CD4-positive, CD25-positive, alpha-beta regulatory T cell (primary cell): ENCODE measurements at places on chromosomes 4 and X. TPM values are rescaled to one million over a fixed set of nuclear protein-coding genes. Genes with fewer than 3 reads are reported as not detected.

Gene SPANXC
- not detected for polyA plus RNA-seq

Gene PF4V1
- not detected for polyA plus RNA-seq

DNA sequence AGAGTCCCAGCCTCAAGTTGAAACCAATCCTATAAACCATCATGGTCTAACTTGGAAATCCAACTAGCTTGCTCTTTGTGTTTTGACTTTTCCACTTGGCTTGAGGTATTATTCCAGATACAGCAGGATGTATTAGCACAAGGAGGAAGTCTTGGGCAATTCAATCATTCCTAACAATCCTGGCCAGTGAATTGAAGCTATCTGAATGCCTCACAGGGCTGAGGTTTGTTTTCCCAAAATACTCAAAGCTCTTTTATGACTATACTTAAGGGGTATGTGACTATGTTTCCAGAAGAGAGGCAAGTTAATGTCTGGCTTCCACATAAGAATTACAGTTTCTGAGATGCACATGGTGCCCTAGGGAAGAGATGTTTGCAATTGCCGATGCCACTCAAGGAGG is 66.8 kb upstream of the SH3RF1 start:
- no peak for DNase-seq

GRCh38 chrX:106263817-106264216 is 95.7 kb downstream of the PWWP3B start:
- no peak for DNase-seq

DNA sequence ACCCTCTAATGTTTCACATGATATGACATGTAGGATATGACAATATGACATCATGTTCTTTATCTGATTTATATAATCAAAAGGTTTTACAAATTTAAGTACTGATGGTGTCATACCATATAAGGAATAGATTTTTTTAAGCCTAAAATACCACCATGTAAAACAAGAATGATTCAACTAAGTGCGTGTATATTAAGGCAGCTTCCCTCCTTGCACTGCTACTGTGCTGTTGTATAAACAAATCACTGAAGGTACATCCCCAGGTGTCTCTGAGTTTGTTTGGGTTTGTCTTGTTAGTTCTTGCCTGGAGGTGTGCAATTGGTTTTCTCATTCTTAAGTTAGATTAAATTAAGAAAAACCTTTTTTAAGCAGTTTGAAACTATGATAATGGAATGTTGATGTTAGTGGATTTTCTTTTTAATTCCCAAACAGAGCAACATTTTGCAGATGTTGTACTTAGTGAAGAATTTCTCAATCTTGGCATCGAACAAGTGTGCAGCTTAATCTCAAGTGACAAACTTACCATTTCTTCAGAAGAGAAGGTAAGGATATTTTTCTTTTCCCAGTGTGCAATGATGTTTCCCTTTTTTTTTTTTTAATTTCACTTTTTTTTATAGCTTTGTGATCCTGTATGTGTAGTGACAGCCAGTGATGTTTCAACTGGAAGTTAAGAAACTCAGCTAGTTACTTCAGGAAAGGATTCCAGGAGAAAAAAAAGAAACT is 33.4 kb upstream of the MSMO1 start:
- no peak for DNase-seq

DNA sequence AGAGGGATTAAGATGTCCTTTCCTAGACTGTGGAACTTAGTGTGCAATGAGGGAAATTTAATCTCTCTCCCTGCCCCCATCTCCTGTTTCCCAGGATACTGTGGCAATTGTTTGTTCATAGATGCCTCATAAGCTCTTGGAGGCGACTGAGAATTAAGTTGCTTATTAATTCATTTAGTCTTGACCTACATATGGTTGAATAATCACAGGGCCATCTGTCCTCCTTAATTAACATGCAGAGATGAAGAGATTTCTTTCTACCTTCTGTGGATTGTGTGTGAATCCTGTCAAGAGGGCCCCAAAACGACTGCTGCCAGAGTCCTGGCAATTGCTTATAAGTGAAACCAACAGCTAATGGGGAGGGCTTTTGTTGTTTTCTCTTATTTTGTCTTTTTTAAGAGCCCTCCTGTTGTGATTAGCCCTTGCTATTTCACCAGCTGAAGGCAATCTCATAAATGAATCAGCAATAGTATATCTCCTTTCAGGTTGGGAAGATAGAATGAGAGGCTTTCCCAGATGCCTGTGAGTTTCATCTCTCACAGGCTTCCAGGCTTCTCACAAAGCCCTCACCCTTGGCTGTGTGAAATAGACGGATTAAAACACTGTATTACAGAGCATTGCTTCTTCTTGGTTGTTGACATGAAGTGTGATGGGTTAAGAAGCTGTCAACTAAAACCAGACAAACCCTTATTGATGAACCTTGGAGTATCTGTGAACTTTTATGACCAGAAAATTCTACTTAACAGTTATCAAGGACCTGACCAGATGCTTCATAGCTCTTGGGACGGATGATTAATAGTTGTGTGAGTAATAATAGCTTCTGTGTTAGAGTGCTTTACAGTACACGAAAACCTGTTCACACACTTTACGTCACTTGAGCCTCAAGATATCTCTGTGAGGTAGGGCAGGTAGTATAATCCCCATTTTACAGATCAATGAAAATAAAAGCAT is 58.5 kb downstream of the PGRMC2 start:
- DNase-seq, result no peak

GRCh38 chr4:24850674-24851073 is 55.3 kb downstream of the SOD3 start:
- DNase-seq, result no peak

DNA sequence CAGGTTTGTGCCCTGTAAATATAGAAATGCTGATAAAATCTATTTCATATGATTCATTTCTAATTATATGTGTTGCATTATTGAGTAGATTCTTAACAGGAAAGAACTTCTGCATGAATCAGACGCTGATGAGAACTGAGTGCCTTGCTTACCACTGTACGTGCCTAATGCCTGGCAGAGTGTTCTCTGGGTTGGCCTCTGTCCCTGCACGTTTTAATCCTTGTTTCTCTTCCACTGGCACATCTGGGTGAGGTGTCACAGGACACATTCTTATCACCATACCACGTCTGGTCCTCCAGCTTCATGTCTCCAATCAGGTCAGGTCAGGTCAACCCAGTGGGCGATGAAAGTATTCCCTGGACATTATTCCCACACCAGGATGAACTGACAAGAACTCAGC is 53.6 kb downstream of the KLF3 start:
- no peak for DNase-seq

Gene FGF5
- polyA plus RNA-seq, result not detected

- no peak for DNase-seq
Observed at GRCh38 chr4:118776157-118776954, 59.6 kb downstream of the SEC24D start.

DNA sequence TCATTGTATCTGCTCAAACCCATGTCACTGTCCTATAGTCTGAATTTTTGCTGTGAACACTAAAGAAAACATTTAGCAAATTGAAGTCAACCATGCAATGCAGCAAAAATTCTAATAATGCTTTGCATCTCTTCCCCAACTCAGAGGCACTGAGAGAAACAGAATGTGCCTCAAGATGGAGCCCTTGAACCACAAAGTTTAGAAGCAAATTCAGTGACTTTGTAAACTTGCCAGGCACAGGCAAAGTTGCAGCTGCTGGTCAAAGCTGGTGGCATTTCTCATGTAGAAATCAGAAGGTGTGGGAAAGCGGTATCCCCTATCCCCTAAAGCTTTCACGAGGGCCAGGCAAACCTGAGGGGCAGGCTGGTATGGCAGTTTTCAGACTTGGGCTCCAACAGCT is 121.7 kb upstream of the DIPK2B start:
- no peak for DNase-seq

DNA sequence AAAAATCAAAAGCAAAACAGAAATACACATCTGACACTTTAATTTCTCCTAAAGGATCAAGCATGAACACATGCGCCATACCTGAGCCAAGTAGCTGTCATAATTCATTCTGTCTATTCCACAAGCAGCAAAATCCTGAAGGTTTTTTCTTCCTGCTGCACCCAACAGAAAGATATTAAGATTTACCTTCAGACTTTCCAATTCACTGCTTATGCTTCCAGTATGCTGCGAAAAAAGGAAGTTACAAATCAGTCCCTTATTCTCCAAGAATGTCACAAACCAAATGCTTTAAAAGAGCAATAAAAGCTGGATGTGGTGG is 29.2 kb upstream of the FGFBP2 start:
- no peak for DNase-seq

Gene RHOH
- 479 TPM for polyA plus RNA-seq

Gene C1QTNF7
- not detected for polyA plus RNA-seq

Gene ENPP6
- polyA plus RNA-seq, result not detected

DNA sequence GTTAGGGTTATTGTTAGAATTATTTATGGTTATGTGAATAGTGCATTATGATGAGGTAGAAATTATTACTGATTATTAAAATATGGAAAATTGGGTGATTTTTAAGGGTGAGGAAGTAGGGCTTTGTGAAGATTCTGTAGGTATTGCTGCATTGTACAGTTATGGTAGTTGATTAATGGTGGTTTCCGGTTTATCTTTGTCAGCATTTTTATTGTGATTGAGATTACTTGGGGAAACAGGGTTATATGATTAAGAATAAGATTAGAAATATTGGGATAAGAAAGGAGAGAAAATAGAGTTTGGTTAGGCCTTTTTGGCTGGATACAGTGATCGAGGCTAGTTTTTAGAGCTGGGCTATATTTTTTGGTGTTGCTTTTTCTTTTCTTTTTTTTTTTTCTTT is 8.6 kb upstream of the IGBP1 start:
- no peak for DNase-seq

Gene TRPC5OS
- not detected for polyA plus RNA-seq

Gene EXOC1L
- not detected for polyA plus RNA-seq

- DNase-seq, result no peak
Observed at GRCh38 chr4:188986271-188986689, 847.0 kb downstream of the TRIML1 start.

- DNase-seq, result no peak
Observed at GRCh38 chr4:174714393-174715211, 114.4 kb downstream of the GLRA3 start.

GRCh38 chrX:119667111-119667878 is 25.7 kb downstream of the SEPTIN6 start:
- no peak for DNase-seq

- DNase-seq, result no peak
Observed at GRCh38 chr4:65391814-65392213, 278.5 kb downstream of the EPHA5 start.

Gene EDA2R
- not detected for polyA plus RNA-seq

GRCh38 chrX:17662391-17662790 is 74.9 kb upstream of the SCML1 start:
- DNase-seq, result no peak

Gene SAP30
- polyA plus RNA-seq, result 6.0 TPM

Gene ZNF81
- 2.5 TPM for polyA plus RNA-seq

GRCh38 chrX:8815460-8816065 is 14.4 kb upstream of the FAM9A start:
- peak; percentile 49 for DNase-seq

GRCh38 chr4:52566136-52567031 is 92.7 kb downstream of the USP46 start:
- no peak for DNase-seq

- no peak for DNase-seq
Observed at GRCh38 chr4:147550626-147551246, 66.5 kb upstream of the TMEM184C start.

DNA sequence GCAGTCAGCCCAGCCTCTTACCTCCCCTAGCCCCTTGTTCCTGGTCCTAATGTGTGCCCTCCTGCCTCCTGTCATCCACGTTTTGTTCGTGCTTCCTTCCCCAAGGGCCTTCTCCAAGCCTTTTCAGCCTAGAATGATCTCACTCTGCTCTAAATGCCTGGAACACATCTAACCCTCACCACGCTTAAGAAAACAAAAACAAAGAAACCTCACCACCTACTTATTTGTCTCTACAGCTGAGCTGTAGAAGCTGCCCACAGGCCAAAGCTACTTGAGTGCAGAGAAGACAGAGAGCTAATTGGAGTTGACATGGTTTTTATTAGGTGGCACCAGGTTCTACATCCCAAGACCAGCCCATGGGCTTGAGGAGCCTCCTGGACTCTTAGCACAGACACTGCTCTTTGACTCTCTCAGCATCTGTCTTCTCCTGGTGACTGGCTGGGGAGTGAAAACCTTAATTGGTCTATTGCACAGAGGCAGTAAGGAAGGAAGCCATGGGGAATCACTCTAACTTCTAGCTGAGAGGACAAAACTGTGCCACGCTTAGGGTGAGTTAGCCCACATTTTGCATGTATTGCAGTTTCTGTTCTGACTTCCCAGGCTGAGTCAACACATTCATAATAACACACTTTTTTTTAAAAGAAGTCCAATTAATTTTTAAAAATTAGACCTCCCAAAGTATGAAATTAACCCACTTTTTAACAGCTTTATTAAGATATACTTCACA is 52.3 kb upstream of the PDK3 start:
- no peak for DNase-seq

DNA sequence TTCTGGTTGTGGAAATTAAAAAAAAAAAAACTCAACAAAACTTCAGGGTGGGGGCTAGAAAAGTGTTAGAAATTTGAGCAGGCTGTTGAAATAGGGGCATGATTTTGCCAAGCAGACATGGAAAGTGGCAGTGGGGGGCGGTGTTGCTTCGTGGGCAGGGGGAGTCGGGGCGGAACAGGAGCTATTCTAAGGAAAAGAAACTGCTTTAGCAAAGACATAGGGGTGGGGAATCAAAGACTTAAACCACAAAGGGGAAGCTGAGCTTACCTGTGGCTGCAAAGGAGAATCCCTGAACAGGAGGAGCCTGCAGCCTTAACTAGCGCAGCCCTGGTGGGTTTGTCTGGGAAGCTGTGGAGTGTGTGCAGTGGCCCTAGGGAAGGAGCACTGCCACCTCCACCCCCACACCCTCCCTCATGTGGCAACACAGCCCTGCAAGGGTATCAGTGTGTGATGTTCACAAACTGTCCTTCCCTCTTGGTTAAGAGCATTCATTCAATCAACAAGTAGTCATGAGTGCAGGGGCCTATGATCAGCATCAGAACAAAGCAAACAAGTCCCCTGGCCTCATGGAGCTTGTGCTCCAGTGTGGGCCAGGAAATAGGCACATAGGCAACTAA is 20.5 kb downstream of the SEL1L3 start:
- peak; percentile 41 for DNase-seq

- no peak for DNase-seq
Observed at GRCh38 chr4:138110815-138111214, 131.3 kb downstream of the SLC7A11 start.

DNA sequence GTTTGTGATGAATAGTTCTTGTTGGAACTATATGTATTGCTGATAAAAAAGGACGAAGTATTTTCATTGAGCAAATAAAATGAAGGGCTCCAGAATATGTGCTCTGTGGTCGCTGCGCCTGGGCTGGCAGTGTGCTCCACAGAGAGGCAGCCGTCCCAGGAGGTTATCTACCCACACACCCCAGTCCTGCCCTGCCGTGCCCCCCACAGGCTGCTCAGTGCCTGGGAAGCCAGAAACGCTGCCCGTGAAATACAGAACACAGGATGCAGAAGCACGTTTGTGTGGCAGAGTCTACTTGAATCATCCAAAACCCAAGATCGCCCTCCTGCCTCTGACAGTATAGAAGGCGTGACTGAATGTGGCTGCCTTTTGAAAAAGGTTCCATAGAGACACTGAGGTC is 1.4 kb downstream of the CLDN22 start:
- no peak for DNase-seq

Gene ZNF275
- polyA plus RNA-seq, result 3.8 TPM

GRCh38 chrX:32893751-32894150 is 317.6 kb downstream of the DMD start:
- DNase-seq, result no peak

GRCh38 chrX:53435997-53436396 is 1.8 kb upstream of the HSD17B10 start:
- DNase-seq, result peak; percentile 73

Gene PCDH7
- not detected for polyA plus RNA-seq

- DNase-seq, result no peak
Observed at GRCh38 chr4:114146947-114147618, 167.6 kb upstream of the ARSJ start.

- DNase-seq, result no peak
Observed at GRCh38 chr4:26763648-26764047, 97.0 kb upstream of the STIM2 start.
